Amniotic stem cell (primary cell): ENCODE measurements at places on chromosomes 6 and 20.

GRCh38 chr6:125962900-125963497 lies 6.4 kb downstream of the HINT3 start:
- no peak for DNase-seq

GRCh38 chr20:35709259-35709658 lies 10.1 kb downstream of the ROMO1 start:
- no peak for DNase-seq

GRCh38 chr6:113182370-113183141 lies 674.6 kb upstream of the MARCKS start:
- DNase-seq: peak; percentile 60

DNA sequence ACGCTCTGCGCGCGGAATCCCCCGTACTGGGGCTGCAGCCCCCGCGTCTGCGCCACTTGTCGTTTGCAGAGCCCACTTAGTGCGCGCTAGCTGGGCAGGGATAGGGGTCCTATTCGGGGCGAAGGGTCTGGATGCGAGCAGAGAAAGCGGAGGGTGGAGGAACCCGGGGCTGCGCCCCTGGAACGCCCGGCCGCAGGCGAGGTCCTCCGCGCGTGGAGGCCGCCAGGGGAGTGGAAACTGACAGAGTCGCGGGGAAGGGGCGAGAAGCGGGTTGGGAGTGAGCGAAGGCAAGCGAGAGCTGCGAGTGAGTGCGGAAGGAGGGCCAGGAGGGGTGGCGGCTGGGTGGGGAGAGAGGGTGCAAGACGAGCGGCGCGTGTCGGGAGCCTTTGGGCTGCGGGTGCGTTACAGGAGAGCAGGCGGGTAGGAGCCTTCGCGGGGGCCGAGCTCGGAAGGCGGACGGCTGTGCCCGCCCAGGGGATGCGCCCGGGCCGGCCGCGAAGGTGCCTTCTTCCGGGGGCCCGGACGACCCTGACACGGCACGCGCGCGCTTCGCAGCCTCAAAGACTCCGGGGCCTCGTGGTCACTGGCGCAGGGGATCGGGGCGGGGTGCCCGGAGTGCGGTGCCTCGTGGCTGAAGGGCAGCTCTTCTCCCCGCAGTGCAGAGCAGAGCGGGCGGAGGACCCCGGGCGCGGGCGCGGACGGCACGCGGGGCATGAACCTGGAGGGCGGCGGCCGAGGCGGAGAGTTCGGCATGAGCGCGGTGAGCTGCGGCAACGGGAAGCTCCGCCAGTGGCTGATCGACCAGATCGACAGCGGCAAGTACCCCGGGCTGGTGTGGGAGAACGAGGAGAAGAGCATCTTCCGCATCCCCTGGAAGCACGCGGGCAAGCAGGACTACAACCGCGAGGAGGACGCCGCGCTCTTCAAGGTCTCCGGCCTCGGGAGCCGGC lies 1.2 kb downstream of the IRF4 start:
- DNase-seq: no peak

GRCh38 chr6:1230689-1231605 lies 81.0 kb upstream of the FOXQ1 start:
- DNase-seq: no peak

DNA sequence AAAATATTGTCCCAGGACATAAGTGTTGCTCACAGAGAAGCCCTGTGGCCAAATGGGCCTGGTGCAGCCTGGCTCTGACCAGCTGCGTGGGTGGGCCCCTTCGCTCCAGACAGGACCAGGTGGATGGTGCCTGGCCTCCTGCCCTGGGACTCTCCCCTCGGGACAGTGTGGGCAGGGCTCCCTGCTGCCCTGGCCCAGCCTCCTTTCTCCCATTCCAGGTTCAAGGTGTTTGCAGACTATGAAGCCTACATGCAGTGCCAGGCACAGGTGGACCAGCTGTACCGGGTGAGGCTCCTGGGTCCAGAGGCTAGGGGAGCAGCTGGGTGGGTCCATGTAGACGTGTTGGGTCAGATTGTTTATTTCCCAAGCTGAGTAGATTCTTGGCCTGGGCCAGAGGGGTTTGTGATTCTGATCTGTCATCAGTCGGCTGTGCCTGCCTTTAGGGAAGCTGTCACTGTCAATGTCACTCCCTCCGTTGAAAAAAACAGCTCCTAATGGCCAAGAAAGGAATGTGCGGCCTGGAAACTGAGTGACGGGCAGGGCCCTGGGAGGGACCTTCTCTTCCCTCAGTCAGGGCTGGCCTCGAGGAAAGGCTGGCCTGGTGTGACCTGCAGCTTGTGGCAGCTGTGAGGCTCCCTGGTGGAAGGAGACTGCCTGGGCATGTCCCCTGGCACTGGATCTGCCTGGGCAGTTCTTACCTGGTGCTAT lies 47.7 kb downstream of the PYGB start:
- no peak for DNase-seq

GRCh38 chr6:38078671-38079070 lies 259.1 kb downstream of the ZFAND3 start:
- no peak for DNase-seq

DNA sequence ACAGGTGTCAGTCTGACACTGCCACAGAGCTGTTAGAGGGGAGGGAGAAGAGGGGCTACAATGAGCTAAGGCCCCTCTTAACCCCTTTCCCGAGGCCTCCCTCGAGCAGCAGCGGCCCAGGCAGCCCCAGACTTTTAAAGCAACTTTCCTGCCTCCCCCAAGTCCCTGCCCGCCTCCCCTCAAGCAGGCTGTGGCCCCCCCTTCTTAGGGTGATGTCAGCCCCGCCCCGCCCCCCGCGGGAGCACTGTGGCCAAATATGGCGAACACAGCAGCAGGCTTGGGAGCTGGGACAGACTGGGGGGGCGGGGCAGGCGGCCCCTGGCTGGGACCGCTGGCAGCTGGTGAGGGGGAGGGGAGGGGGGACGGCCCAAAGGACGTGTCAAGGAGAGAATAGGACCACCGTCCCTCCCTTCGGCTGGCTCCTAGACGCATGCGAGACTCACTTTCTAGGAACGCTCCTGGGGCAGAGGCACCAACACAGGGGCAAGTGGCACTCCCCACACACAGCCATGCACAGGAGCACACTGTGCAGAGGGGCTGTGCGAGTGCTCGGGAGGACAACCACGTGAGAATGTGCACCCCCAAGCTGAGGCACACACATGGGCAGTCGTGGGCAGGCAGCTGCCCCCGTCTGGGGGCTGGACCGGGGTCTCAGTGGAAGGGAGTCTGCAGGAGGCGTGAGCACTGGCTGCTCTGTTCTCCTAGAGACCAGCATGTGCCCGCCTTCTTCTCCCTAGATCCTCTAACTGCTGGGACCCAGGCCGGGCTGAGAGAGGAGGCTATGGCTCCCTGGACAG lies 6.7 kb downstream of the TEAD3 start:
- no peak for DNase-seq

GRCh38 chr20:33883164-33883563 lies 72.0 kb downstream of the CHMP4B start:
- DNase-seq: no peak

GRCh38 chr6:127023001-127023778 lies 95.3 kb upstream of the RSPO3 start:
- no peak for DNase-seq

- DNase-seq: no peak
These were observed 55.3 kb upstream of the FAM83D start for GRCh38 chr20:38870733-38871559.

DNA sequence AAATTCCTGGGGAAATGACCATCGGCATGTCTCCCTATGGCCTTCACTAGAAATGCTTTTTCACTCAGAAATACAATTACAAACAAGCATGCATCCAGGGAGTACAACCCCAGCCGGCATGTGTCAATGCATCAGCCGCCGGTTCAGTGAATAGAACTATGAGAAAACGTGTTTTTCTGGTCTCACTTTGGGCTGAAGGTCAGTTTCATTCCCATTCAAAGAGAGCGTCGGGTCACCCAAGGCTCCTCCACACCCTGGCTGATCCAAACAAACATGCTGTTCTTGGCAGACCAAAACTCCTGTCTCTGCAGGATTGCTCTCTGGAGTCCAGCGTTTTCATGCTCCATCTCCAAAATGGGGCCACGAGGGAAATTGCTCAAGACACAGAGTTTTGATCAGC lies 35.5 kb upstream of the NXT1 start:
- DNase-seq: no peak

GRCh38 chr6:10112871-10113549 lies 301.9 kb downstream of the TFAP2A start:
- DNase-seq: no peak

- peak; percentile 42 for DNase-seq
These were observed at the start of gene LPIN3 for GRCh38 chr20:41340327-41341055. LPIN3 (plus strand) TSS chr20:41340821; CDS start chr20:41345804, 4,983 bp downstream.

- DNase-seq: no peak
These were observed 17.9 kb upstream of the ARMC12 start for GRCh38 chr6:35718911-35719381.

DNA sequence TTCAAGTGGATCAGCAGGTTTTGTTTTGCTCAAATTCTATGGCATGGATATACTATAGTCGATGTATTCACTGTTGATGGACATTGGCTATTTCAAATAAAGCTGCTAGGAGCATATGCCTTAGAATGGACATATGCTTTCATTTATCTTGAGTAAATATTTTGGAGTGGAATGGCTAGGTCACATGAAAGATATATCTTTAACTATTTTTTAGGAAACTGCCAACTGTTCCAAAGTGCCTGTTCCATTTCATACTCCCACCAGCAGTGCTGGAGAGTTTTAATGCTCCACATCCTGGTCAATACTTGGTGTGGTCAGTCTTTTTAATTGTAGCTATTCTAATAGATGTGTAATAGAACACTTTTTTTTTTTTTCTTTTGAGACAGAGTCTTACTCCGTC lies 81.1 kb upstream of the PIM1 start:
- DNase-seq: no peak

- DNase-seq: no peak
These were observed 28.2 kb downstream of the TBC1D32 start for GRCh38 chr6:121305957-121306607.

DNA sequence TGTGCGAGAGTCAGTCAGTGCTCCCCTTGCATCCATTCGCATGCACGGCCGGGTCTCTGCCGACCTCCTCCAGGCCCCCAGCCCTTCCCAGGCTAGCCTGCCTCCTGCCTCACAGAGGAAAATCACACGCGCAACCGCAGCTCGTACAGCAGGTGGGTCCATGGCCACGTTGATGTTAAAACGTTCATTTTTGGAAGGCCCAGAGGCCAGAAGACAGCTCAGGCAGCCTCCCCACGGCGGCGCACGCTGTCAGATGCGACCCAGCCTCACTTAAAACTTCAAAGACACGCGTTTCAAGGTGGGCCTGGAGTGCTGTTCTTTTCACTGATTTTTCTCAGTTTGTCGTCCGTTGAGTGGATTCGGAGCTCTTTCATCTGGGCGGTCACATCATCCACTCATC lies 276.5 kb downstream of the SMOC2 start:
- no peak for DNase-seq

GRCh38 chr20:47196091-47197081 lies 160.1 kb downstream of the ZMYND8 start:
- DNase-seq: peak; percentile 31

DNA sequence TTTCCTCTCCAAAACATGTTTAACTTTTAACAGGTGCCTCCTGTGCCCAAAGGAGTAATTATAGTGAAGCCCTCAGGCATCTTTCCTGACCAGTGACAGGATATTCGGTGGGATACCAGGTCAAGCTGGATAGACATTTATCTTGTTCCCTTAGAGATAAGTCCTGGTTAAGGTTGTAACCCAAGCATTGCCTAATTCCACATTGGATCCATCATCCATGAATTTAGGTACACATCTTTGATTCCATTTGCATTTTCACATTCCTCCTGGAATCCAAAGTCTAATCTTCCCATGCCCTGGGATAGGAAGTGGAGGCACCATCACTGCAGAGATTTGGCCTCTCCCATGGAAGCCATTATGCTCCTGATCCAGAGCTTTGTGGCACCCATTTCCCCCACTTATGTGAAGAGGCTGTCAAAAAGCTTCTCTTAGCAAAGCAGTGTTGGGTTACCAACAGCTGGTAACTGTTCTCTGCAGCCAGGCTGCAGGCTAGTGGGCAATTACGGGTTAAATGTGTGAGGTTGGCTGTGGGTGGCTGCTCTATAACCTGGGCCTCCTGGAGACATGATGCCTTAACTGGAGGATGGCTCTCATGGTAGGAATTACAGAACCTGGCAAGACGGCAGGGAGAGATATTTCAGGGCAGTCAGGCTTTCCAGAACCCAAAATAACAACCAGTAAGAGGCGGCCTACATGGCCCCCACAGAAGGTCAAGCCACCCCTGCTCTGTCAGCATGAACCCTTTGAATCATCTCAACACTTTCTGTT lies 96.9 kb upstream of the VGLL2 start:
- no peak for DNase-seq

GRCh38 chr6:46961711-46962110 lies 40.0 kb upstream of the ADGRF5 start:
- no peak for DNase-seq

DNA sequence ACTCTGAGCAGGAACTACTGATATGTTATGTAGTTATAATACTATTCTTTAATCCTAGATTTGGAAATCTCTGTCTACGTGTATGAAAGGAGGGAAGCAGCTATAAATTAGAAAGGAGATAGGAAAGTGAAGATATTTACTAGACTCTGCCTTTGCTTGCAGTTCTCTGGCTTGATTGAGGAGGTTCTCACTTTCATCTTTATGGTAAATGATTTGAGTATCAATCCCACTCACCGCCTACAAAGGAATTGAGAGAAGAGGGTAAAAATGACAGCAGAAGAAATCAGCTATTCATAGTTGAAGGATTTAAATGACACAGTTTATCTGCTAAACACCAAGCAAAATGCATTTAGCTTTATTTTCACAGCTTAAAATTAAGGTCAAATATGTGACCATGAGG lies 67.3 kb downstream of the FAM229B start:
- DNase-seq: no peak

- peak; percentile 12 for DNase-seq
These were observed 73.9 kb downstream of the AHI1 start for GRCh38 chr6:135423649-135424128.

GRCh38 chr6:66628917-66629316 lies 921.9 kb upstream of the EYS start:
- no peak for DNase-seq

GRCh38 chr6:163702736-163703135 lies 288.2 kb downstream of the QKI start:
- no peak for DNase-seq

- DNase-seq: peak; percentile 76
These were observed 21.9 kb upstream of the CHMP4B start for GRCh38 chr20:33789109-33789857.

DNA sequence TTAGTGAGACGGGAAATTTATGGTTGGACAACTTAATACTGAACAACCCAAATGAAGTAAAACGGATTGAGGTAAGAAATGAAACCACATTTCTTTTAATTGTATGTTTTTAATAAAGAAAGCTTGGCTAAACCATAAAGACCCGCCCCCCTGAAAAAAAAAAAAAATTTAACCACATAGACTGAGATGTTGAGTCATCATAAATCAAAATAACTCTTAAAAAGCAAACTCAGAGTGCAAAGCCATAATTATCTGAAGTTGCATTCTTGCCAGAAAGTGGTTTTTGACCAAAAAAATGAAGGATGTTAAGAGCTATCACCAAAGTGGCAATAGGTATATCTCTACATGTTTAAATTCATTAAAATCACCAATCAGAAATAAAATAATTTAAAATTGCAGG lies 101.8 kb upstream of the COL21A1 start:
- DNase-seq: no peak

- no peak for DNase-seq
These were observed 48.9 kb upstream of the EPHA7 start for GRCh38 chr6:93468291-93468690.

- no peak for DNase-seq
These were observed 69.5 kb downstream of the NPEPL1 start for GRCh38 chr20:58762120-58762519.

GRCh38 chr6:145309842-145310535 lies 425.3 kb downstream of the EPM2A start:
- DNase-seq: peak; percentile 29

GRCh38 chr20:2285613-2286012 lies 10.2 kb upstream of the TGM3 start:
- no peak for DNase-seq
